ENCODE measurements at places on chromosomes 5 and 9. TPM values are rescaled to one million over a fixed set of nuclear protein-coding genes. Genes with fewer than 3 reads are reported as not detected.

DNA sequence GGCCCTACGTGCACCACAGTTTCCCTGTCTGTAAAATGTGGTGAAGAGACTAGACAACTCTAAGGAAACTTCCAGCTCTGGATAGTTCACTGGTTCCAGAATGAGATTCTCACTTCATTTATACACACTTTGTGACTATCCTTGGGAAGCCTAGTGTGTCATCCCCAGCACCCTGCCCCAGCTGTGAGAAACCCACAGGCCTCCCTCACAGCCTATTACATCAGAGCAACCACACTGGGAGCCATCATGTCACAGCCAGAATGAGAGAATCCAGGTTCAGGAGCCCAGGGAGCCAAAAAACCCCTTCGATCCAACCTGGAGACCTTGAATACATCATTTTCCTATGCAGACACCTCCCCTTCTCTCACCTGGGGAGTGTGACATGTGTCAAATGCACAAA is 21.0 kb upstream of the HAND1 start:
- H3K4me3 ChIP-seq, result no peak overlapping the region
- no peaks in the 10 kb centered on the region for H3K4me1 ChIP-seq
- no peaks in the 10 kb centered on the region for H3K36me3 ChIP-seq
- H3K27ac ChIP-seq, result no peak overlapping the region
- no peaks in the 10 kb centered on the region for H3K27me3 ChIP-seq

Gene RECK
- total RNA-seq, result 9.8 TPM

DNA sequence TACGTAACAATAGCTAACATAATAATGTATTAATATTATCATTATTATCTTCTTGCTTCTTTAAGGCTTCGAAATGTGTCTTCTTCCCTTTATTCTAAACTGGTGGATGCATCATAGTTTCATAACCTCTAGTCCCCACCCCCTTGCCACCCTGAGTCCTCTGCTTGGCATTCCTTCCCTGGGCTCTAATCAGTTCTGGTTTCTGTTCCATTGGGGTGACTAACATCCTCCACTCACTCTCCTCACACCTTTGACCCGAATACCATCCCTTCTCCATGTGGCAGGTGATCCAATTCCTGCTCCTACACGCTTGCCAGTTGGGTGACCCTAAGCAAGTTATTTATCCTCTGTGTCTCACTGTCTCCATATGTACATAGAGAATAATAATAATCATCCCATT is 286.1 kb downstream of the TRPM3 start:
- H3K27ac ChIP-seq, result no peak overlapping the region
- no peaks in the 10 kb centered on the region for H3K4me1 ChIP-seq
- DNase-seq, result no peak
- H3K27me3 ChIP-seq, result no peaks in the 10 kb centered on the region
- H3K4me3 ChIP-seq, result no peak overlapping the region

GRCh38 chr9:121960665-121961064 is 132.4 kb downstream of the TTLL11 start:
- no peaks in the 10 kb centered on the region for H3K4me1 ChIP-seq
- H3K27ac ChIP-seq, result no peak overlapping the region
- no peak for DNase-seq

Gene CCNJL
- 36.2 TPM for total RNA-seq

All from H1 (cell line).